Upper lobe of right lung (tissue), 1 donor: ENCODE measurements at places on chromosomes 3 and 15. TPM values are rescaled to one million over a fixed set of nuclear protein-coding genes. Genes with fewer than 3 reads are reported as not detected.

GRCh38 chr3:73422571-73422970 lies 202.2 kb downstream of the PDZRN3 start:
- H3K4me1 ChIP-seq = peaks cover 9% of the 10 kb centered on the region
- no peaks in the 10 kb centered on the region for H3K36me3 ChIP-seq

GRCh38 chr3:149570016-149570415 lies 87.8 kb downstream of the WWTR1 start:
- H3K4me3 ChIP-seq = no peak overlapping the region
- H3K27ac ChIP-seq = no peak overlapping the region
- DNase-seq = no peak
- H3K36me3 ChIP-seq = peaks cover 19% of the 10 kb centered on the region

Gene GHSR
- total RNA-seq = not detected

Gene SLC24A1
- 11.8 TPM for total RNA-seq

Gene GNAT1
- total RNA-seq = not detected
